Naive thymus-derived CD4-positive, alpha-beta T cell (primary cell): ENCODE measurements at places on chromosomes 4 and X. TPM values are rescaled to one million over a fixed set of nuclear protein-coding genes. Genes with fewer than 3 reads are reported as not detected.

Gene RXFP1
- total RNA-seq, result 0.27 TPM

DNA sequence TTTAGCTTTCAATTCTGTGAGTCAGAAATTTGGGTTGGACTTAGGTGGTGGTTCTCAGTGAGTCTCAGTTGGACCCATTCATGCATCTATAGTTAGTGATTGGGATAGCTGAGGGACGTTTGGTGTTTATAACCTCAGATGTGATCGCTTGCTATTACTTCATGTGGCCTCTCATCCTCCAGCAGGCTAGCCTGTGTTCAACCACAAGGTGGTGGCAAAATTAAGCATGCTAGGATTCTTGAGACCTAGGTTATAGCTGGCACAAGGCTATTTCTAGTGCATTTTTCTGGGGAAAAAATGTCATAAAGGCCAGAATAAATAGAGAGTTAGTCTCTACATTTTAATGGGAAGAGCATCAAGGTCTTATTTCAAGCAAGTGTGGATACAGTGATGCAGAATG lies 10.9 kb upstream of the GRPR start:
- no peak for DNase-seq

Gene RS1
- total RNA-seq, result not detected

Gene ANXA10
- total RNA-seq, result not detected

DNA sequence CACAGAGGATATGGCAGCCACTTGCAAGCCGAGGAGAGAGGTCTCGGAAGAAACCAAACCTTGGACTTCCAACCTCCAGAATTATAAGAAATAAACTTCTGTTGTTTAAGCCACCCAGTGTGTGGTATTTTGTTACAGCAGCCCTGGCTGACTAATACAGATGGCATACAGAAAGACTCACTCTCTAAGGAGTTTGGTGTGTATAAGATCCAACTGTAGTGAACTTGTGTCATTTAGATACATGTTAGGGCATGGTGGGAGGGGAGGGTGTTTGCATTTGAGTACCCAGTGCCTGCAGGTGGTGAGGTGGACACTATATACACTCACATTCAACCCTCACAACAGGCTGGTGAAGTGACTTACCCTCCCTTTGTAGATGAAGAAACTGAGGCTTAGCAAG lies 233.2 kb upstream of the KLF3 start:
- DNase-seq, result no peak

Gene CT45A10
- total RNA-seq, result not detected

GRCh38 chr4:7375427-7375826 lies 59.3 kb downstream of the PSAPL1 start:
- DNase-seq, result no peak

DNA sequence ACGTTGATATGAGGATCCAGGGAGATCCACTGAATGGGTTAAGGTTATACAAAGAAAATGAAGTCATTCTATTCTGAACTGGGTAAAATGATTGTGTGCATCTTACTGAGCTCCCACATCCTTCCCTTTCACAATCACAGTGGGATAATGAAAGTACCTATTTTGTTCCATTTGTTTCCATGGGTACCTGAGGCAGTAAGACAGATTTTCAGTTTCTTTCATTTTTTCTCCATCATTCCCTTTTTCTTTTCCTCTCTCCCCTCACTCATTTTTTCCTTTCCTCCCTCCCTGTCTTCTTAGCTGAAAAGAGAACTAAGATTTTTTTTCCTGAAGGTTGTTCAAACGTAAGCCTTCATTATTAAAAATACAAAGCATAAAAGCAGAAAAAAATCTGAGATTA lies 4.6 kb downstream of the GRIA2 start:
- DNase-seq, result no peak

Gene SEPTIN6
- 151 TPM for total RNA-seq

DNA sequence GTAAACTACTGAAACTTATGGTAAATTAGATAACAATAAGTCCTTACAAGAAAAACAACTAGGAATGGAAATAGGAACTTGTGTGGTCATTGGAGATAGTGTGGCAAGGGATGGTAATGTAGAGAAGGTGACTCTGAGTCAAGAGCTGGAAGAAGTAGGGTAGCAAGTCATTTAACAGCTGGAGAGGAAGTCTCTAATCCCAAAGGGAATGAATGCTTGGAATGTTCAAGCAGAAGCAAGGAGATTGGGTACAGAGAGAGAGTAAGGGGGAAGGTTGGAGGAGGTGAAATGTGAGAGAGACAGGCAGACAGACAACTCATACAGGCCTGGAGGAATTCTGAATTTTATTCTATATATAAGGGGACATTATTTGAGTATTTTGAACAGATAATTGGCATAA lies 260.6 kb upstream of the MAD2L1 start:
- no peak for DNase-seq

DNA sequence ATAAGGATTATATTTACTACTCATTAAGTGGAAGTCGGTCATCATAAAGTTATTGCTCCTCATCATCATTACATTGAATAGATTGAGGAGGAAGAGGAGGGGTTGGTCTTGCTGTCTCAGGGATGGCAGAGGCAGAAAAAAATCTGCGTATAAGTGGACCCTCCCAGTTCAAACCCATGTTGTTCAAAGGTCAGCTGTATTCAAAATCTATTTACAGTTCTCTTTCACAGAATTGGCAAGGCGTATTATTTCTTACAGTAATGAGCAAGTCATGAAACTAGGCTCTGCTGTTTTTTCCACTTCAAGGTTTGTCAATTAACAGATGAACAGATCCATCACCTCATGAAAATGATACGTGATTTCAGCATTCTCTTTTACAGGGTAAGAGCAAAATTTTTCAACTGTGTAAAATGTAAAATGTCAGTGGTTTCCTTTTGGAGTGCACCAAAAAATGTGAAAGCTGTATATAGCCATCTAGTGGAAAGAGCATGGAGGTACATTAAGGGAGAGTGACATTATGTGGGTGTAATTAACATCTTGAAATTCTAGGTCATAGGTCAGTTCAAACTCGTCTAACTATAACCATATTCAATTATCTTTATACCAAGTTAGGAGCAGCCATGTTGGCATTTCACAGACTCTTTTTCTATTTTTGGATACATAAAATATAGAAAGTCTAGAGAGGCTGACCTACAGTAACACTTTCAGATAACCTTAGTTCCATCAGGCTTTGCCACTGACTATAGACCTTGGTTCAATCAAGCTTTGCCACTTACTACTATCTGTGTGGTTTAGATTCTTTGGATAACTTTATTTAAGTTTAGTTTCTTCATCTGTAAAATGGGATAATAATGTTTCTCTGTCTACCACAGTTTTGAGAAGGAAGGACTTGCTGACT lies 30.1 kb downstream of the NEIL3 start:
- peak; percentile 28 for DNase-seq

DNA sequence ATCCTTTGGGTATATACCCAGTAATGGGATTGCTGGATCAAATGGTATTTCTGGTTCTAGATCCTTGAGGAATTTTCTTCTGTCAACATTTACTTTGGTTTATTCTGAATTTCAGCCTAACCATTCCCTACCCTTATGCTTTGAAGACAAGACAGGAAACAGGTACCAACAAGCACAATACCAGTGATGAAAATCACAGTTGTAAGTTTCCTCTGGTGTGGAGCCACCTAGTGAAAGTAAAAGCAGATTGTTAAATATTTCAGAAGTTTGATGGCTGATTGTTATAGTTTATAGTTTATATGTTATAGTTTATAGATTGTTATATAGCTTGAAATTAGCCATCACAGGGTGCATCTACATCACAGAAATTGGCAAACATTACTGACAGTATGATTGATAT lies 104.5 kb upstream of the AGA start:
- DNase-seq, result peak; percentile 24

- no peak for DNase-seq
Observed at GRCh38 chrX:347351-348117, 28.9 kb upstream of the GTPBP6 start.

GRCh38 chrX:130075777-130076176 lies 34.5 kb downstream of the ELF4 start:
- no peak for DNase-seq

DNA sequence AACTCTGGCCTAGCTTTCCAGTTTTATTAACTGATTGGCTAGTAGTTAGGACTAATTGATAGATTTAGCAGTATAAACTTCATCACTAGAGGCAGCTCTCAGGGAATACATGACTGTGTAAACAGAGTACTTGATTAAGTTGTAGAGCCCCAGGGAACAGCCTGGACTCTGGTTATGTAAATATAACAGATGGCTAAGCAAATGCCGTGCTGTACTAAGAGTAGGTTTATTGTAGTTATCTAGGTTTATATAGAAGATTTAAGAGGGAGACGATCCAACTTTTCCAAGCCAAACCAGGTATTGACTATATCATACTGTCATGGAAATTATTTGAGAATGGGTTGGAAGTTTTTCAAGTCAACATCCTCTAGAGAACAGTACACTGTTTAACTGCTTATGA lies 463.4 kb upstream of the GRID2 start:
- DNase-seq, result no peak

- DNase-seq, result no peak
Observed at GRCh38 chrX:13179100-13179499, 134.7 kb upstream of the FAM9C start.

Gene FRMD7
- not detected for total RNA-seq

GRCh38 chr4:1846580-1846979 lies 9.4 kb downstream of the LETM1 start:
- DNase-seq, result no peak

- no peak for DNase-seq
Observed at GRCh38 chr4:84916227-84916626, 50.3 kb downstream of the WDFY3 start.
